ENCODE measurements at places on chromosomes 16 and 17. TPM values are rescaled to one million over a fixed set of nuclear protein-coding genes. Genes with fewer than 3 reads are reported as not detected.

The RNF43 gene
- total RNA-seq = 0.15 TPM

The HIGD1B gene
- not detected for total RNA-seq

The DGKE gene
- 2.1 TPM for total RNA-seq

The INCA1 gene
- 1.1 TPM for total RNA-seq

The SALL1 gene
- not detected for total RNA-seq
